Cortex of kidney (tissue), 1 donor: ENCODE measurements at places on chromosomes 5 and 9.

DNA sequence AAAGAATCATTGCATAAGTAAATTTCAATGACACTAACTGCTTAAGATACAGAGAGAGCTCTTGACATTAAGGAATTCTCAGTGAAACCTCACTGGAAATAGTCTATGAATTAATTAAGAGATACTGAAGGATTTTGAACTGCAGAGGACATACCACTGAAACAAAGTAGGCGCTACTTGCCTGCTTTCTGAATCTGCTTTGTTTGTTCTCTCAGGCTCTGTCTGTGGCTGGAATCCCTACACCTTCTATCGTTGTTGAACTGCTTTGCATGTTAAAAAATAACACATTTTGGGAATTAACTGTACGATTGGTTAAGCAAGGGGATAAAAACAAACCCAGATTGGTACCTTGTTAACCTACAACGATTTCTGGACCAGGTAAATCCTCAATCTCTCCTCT, 435.2 kb downstream of the PDE4D start:
- DNase-seq = no peak

DNA sequence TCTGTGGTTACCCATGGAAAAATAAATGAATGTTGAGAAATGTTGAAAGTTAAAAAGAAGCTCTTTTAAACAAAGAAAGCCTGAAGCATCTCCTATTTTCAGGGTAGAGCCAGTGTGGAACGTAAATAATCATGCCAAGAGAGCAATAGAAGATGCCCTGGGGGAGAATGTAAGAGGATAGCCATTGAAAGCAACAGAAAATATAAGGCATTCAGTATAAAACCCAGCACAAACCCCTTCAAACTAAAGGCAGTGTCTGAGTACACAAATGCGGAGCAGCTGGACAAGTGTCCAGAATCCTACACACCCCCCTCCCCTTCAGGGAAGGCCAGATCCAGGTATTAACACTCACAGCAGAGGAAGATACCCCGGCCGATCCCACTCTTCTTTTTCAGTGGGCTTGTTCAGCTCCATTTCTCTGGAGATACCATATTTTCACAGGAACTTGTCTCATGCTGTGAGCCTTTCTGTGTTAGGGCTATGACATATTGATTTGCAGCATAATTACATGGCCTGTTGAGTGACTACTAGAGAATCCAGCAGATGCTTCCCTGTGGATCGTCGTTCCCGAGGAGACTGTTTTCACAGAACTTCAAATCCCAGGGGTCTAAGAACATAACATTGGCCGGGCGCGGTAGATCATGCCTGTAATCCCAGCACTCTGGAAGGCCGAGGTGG, 101.2 kb downstream of the PLK2 start:
- DNase-seq = no peak

- no peak for DNase-seq
These were observed 23.4 kb downstream of the URM1 start for GRCh38 chr9:128394379-128395168.

- no peak for DNase-seq
These were observed 311.9 kb upstream of the ACO1 start for GRCh38 chr9:32072570-32072969.
